Osteoblast (primary cell): ENCODE measurements at places on chromosomes 11 and 22.
A peak's percentile ranks its signal among the peaks of the same experiment; 100 is the strongest.

DNA sequence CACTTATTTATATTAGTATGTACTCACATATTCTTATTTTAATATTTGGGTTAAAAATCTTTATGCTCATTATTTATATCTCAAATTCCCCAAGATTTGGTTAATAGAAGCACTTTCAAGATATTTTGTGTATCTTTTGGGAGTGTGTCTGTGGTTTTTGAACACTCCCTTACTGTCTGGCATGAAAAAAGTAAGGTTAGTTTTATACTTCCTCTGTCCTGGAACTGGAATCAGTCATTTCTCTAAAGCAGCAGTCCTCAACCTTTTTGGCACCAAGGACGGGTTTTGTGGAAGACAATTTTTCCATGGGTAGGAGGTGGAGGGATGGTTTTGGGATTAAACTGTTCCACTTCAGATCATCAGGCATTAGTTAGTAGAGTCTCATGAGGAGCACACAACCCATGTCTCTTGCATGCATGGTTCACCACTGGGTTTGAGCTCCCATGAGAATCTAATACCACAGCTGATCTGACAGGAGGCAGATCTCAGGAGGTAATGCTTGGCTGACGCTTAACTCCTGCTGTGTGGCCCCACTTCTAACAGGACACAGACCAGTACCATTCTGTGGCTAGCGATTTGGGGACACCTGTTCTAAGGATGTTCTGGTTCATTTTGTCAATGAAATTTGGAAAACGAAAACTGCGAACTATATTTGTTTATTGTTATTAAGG lies 60.2 kb downstream of the CASP12 start:
- no peaks in the 10 kb centered on the region for H3K27me3 ChIP-seq
- no peaks in the 10 kb centered on the region for H3K36me3 ChIP-seq
- H3K27ac ChIP-seq = no peak overlapping the region
- DNase-seq = no peak
- no peak overlapping the region for H3K4me3 ChIP-seq
- no peaks in the 10 kb centered on the region for H3K4me1 ChIP-seq

- no peaks in the 10 kb centered on the region for H3K4me1 ChIP-seq
- no peaks in the 10 kb centered on the region for H3K27me3 ChIP-seq
- H3K27ac ChIP-seq = no peak overlapping the region
- H3K4me3 ChIP-seq = no peak overlapping the region
Observed at GRCh38 chr22:34427436-34427835, 507.2 kb upstream of the LARGE1 start.

DNA sequence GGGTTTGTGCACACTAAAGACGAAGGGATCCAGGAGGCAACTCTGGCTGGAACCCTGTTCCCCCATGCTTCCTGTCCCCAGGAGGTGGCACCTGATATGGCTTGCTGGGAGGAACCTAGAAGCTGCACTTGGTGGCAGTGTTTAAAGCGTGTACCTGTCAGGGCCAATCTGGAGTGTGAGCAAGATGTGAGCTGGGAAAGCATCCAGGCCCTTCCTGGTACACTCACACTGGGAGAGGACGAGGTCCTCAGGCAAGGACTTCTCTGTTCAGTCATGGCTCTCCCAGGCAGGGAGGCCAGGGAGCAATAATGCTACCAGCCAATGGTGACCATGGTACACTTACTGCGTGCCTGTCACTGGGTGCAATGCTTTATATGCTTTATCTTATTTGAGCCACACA lies 130.7 kb upstream of the NECTIN1 start:
- DNase-seq = no peak
- no peak overlapping the region for H3K4me3 ChIP-seq
- H3K27me3 ChIP-seq = peaks cover 13% of the 10 kb centered on the region
- no peak overlapping the region for H3K27ac ChIP-seq
- H3K4me1 ChIP-seq = no peaks in the 10 kb centered on the region
- H3K36me3 ChIP-seq = no peaks in the 10 kb centered on the region

- H3K27ac ChIP-seq = no peak overlapping the region
- no peak overlapping the region for H3K4me3 ChIP-seq
- H3K4me1 ChIP-seq = no peaks in the 10 kb centered on the region
- H3K36me3 ChIP-seq = no peaks in the 10 kb centered on the region
Observed at GRCh38 chr22:44665115-44665514, 36.9 kb upstream of the PRR5 start.

DNA sequence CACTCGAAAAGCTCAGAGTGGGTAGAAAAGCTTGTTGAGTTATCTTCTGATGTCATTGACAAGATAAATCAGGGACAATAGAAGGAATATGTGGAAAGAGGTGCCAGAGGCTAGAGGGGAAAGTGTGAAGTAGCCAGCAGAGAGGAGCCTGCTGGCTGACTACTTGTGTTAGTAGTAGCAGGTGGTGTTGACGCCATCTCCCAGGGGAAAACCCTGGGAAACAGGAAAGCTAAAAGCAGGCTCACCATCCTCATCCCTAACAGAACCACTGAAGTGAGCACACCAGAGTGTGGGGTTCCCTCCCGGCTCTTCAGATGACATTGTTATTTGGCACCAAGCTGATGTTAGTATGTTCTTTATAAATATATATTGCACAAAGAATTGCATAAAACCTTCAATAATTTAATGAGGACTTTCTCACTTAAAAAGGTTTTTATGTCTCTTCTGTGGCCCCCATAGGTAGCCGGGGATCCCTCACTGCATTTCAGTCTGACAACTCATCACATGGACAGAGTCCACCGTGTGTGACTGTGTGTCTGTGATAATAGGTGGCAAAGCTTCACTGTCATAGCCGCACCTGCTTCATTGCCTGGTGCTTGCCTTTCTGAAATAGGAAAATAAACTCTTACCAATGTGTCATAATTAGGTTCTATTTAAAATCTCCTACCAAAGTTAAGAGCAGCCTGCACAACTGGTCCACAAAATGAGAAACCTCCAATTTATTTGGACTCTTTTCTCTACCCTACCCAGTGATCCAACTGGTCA lies 63.2 kb upstream of the TOP3B start:
- H3K36me3 ChIP-seq = no peaks in the 10 kb centered on the region
- no peak overlapping the region for H3K27ac ChIP-seq
- no peak overlapping the region for H3K4me3 ChIP-seq
- no peak for DNase-seq

- peaks cover 15% of the 10 kb centered on the region for H3K4me1 ChIP-seq
- no peak overlapping the region for H3K4me3 ChIP-seq
- H3K27me3 ChIP-seq = peaks cover 14% of the 10 kb centered on the region
- no peak overlapping the region for H3K27ac ChIP-seq
- DNase-seq = peak; percentile 86
Observed at GRCh38 chr11:130726234-130727037, 189.8 kb downstream of the SNX19 start.

DNA sequence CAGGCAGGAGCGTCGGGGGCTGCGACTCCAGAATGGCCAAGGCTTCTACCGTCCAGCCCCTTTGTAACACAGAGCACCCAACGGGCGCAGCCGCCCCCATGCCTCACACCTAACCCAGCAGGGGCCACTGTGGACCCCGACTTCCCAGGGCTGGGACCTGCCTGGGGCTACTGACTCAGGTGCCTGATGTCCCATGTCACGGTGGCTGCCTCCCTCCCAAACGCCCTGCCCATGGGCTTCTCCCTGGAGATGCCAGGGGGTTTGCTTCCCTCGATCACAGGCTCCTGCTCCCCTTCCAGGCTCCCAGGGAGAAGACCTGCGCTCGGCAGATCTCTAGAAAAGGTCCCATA lies 84.0 kb downstream of the MYEOV start:
- H3K4me1 ChIP-seq = no peaks in the 10 kb centered on the region
- no peaks in the 10 kb centered on the region for H3K27me3 ChIP-seq
- DNase-seq = peak; percentile 66
- no peak overlapping the region for H3K27ac ChIP-seq
- no peaks in the 10 kb centered on the region for H3K36me3 ChIP-seq
- no peak overlapping the region for H3K4me3 ChIP-seq

GRCh38 chr11:120929664-120930154 lies 94.2 kb upstream of the TBCEL start:
- DNase-seq = no peak
- H3K4me3 ChIP-seq = no peak overlapping the region
- no peaks in the 10 kb centered on the region for H3K27me3 ChIP-seq
- no peak overlapping the region for H3K27ac ChIP-seq
- no peaks in the 10 kb centered on the region for H3K36me3 ChIP-seq

GRCh38 chr22:44658311-44658953 lies 43.6 kb upstream of the PRR5 start:
- no peaks in the 10 kb centered on the region for H3K36me3 ChIP-seq
- peak; percentile 84 for DNase-seq
- no peak overlapping the region for H3K27ac ChIP-seq
- no peak overlapping the region for H3K4me3 ChIP-seq
- H3K27me3 ChIP-seq = peaks cover 22% of the 10 kb centered on the region
